ENCODE measurements at places on chromosomes 11 and 22.

GRCh38 chr22:39681038-39681861, 110.7 kb downstream of the CACNA1I start:
- no peak for DNase-seq

GRCh38 chr22:38110863-38111852, 674 bp upstream of the BAIAP2L2 start:
- DNase-seq: no peak

DNA sequence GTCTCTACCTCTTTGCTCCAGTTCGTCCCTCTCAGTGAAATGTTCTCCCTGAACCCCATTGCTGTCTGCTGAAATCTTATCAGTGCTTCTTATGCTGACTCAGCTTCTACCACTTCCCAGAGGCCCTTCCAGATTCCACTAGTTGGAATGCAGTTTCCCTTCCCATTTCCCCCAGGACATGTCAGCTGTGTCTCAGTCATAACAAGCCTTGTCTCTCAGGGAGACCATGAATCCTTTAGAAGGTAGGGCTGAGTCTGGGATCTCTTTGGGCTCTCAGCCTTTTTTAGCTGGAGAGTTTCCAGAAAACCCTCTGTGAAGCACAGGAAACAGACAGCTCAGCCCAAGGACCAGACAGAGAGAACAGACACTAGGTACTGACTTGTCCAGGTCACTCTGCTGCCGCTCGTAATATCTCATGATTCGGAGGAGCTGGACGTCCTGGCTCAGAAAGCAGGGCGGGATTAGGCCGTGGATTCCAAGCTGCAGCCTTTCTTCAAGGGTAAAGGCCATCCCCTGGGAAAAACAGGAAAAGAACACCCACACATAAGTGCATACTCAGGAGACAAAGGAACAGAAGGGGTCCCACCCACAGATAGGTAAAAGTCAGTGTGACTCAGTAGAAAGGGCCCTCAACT, 113.0 kb downstream of the ME3 start:
- DNase-seq: no peak

- DNase-seq: no peak
These were observed 20.1 kb downstream of the TMPRSS6 start for GRCh38 chr22:37089434-37089833.

GRCh38 chr22:28395920-28396753, 283.5 kb downstream of the TTC28 start:
- DNase-seq: no peak

GRCh38 chr11:3962406-3962840, 107.0 kb downstream of the STIM1 start:
- DNase-seq: no peak

GRCh38 chr11:113387605-113388211, at the start of gene ANKK1:
TSS of gene ANKK1 (plus strand) at chr11:113387779. CDS start at chr11:113387885, 106 bp downstream.
- DNase-seq: no peak

DNA sequence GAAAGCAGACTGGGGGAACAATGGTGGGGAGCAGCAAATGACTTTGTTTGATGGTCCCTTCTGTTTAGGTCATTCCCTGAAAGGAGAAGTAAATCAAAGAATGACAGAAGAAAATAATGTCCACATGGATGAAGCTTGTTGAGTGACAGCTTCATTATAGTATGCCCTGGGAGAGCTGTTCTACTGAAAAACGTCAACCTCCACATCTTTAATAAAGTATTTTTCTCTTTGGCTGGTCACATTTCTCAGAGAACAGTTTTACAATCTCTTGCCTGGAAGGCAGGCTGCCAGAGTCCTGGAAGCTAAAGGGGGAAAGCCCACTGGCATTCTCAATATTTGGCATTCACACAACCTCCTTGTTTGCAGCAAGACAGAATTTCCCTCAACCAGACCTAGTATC, 287.9 kb downstream of the SWAP70 start:
- DNase-seq: no peak

DNA sequence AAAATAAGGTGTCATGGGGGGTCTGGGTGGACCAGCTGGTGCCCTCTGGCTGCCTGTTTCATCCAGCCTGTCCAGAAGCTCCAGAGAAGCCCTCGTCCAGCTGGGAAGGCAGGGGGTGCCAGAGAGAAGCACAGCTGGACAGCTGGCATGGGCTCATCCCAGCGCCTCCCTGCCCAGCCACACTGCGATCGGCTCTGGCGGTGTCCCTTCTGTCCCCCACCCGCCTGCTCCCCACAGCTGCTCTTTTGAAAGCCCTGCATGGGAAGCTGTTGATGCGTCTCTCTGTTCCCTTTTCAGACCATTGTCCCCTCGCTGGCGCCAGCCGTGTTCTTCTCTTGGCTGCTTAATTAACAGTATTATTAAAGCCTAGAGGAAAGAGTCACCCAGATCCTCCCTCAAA, 86.5 kb downstream of the MN1 start:
- DNase-seq: no peak

GRCh38 chr11:60914633-60915247, 782 bp downstream of the TMEM109 start:
- no peak for DNase-seq

- no peak for DNase-seq
These were observed 60.6 kb downstream of the MYEOV start for GRCh38 chr11:69354545-69354897.

- no peak for DNase-seq
These were observed 403.2 kb upstream of the DDI1 start for GRCh38 chr11:103633068-103633788.

DNA sequence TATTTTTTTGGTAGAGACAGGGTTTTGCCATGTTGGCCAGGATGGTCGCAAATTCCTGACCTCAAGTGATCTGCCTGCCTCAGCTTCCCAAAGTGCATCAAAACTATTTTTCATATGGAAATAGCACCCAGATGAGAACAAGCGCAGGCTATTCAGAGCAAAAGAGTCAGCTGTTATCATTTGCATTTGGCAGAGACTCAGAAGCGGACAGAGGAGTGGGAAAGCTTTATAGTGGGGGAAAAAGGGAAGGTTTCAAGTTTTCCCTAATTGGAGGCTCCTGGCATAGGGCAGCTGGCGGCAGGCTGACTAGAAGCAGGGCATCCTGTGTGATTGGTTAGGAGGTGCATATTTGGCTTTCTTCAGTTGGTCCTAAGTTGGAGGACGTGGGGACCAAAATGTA, 20.2 kb downstream of the ATG13 start:
- DNase-seq: no peak

GRCh38 chr11:61702701-61703312, 22.6 kb downstream of the DAGLA start:
- no peak for DNase-seq

DNA sequence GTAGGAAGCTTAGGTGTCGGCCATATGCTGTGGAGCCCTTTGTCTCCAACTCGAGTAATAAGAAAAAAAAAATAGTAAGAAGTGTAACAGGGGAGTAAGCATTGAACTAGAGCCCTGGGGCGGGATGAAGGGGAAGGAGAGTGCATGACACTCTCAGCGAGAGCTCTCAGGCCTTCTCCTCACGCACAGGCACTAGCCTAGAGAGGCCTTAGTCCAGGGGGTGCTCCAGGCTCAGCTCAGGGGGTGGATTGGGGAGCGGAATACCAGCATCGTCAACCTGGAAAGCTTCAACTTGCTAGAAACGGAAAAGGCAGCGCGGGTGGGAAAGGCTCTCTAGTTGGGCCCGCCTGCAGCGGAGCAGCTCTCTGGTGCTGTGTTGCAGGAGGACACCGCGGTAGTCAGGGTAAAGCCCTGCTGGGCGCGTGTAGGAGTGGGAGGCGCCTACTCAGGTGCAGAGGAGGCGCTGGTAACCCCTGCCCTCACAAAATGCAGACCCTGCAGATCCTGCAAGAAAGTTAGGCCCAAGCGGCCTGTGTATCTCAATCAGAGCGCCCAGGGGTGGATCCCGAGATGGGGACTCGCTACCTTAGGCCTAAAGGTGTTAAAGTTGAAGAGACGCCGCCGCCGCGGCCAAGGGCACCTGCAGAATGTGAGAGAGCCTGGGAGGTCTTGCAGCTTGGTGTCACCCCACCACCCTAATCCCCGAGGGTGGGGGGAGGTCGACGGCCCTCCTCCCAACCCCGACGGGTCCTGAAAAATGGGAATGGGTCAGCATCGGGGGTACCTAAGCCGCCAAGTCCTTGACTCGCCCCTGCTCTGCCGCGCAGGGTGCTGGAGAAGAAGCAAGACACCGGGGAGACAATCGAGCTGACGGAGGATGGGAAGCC, 2.8 kb downstream of the SLC17A6 start:
- DNase-seq: no peak

DNA sequence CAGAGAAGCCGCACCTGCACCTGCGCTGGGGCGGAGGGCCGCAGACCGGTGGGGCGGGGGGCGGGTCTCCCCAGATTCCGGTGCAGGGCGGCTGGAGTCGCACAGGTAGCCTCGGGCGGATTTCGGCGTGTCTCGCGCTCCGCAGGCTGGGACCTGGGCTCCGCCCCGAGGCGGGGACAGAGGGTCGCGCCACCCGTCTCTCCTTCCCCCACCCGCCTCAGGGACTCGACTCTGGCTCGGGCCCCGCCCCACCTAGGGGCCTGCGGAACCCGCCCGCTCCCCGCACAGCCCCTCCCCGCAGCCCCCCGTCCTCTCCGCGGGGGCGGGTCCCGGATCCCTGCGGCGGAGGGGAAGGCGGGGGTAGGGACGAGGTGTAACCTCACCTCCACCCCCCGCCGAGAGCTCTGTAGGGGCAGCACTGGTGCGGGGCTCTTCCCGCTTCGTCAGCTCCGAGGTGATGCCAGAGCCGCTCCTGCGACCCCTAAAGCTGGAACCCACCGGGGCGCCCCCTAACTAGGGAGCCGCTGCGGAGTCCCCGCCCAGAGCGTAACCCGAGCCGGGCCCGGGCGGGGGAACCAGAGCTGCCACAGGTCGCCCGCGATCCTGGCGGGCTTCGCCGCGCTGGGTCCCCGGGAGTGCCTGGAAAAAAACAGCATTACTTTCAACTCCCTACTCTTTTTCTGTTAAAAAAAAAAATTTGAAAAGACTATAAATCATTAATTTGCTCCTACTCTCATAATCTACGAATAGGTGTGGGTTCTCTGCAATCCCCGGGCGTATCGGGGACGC, at the start of gene SLC29A2:
TSS of gene SLC29A2 (minus strand) at position 134 of the 789 bp plus-strand sequence. CDS start 169 bp downstream, outside the sequence.
- DNase-seq: peak; percentile 72

- no peak for DNase-seq
These were observed 105.7 kb upstream of the LUZP2 start for GRCh38 chr11:24391167-24391566.

DNA sequence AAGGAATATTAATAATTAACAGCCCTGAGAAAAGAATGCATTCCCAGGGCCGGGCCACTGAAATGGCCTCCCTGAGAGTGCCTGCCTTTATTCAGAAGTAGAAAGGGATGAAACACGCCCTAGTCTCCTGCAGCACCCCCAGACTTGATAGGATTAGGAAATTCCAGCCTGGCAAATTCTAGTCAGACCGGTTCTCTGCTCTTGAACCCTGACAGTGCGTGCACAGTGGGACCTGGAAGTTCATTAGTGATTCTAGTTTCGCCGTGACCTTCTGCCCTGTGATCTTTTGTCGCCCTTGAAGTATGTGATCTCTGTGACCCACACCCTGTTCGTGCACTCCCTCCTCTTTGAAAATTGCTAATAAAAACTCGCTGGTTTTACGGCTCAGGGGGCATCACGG, 2.1 kb upstream of the GSTP1 start:
- no peak for DNase-seq

- no peak for DNase-seq
These were observed 580 bp downstream of the DTX4 start for GRCh38 chr11:59172345-59173079.

GRCh38 chr11:13954591-13954990, 7.9 kb upstream of the SPON1 start:
- no peak for DNase-seq

- DNase-seq: no peak
These were observed 634.9 kb upstream of the B3GAT1 start for GRCh38 chr11:135046986-135047385.

GRCh38 chr11:121520243-121521144, 67.7 kb upstream of the SORL1-AS1 start:
- no peak for DNase-seq

- DNase-seq: no peak
These were observed 38.2 kb upstream of the PAMR1 start for GRCh38 chr11:35563484-35564244.

DNA sequence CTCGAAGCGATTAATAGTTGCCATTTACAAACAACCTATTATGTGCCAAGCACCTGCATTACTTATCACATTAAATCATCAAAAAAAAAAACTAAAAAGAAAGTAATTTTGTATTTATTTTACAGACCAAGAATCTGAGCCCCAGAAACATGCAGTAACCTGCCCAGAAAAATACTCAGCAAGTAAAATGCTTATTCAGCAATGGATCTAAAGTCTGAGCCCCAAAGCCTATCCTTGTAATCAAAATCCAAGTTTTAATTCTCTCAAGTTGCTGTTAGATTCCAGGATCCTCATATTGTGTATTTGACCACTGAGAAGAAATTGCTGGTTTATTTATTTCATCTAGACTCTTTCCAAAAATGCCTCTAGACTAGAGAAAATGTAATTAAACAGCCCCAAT, 783.3 kb upstream of the API5 start:
- no peak for DNase-seq

All from stimulated activated CD4-positive, alpha-beta T cell treated with anti-CD3 and anti-CD28 coated beads, Interleukin-4, amount 100 ng/mL, for 48 hours (primary cell).